Myocyte (in vitro differentiated cells): ENCODE measurements at places on chromosomes 1 and 21. TPM values are rescaled to one million over a fixed set of nuclear protein-coding genes. Genes with fewer than 3 reads are reported as not detected.
A peak's percentile ranks its signal among the peaks of the same experiment; 100 is the strongest.

- no peak for DNase-seq
Observed at GRCh38 chr1:97983126-97983525, 62.3 kb upstream of the DPYD start.

- DNase-seq = no peak
Observed at GRCh38 chr1:156097499-156098178, 15.4 kb upstream of the MEX3A start.

- no peak for DNase-seq
Observed at GRCh38 chr1:47196622-47197021, 6.8 kb upstream of the PDZK1IP1 start.

DNA sequence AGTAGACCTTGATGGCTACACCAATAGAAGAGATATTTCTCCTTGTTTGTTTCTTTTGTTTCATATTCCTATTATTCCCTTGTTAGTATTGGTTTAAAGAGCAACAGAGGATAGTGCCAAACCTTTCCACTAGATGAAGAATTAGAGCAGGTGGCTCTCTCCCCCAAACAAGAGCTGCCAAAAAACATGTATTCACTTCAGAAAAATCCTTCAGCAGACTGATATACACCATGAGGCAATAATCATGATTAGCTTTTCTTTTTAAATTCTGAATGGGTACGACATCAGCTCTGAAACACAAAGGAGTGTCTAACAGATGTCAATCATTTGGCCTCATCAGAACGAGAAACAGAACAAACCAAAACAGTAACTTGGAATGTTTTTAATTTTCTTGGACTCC, 67.3 kb upstream of the MAP10 start:
- DNase-seq = peak; percentile 53

DNA sequence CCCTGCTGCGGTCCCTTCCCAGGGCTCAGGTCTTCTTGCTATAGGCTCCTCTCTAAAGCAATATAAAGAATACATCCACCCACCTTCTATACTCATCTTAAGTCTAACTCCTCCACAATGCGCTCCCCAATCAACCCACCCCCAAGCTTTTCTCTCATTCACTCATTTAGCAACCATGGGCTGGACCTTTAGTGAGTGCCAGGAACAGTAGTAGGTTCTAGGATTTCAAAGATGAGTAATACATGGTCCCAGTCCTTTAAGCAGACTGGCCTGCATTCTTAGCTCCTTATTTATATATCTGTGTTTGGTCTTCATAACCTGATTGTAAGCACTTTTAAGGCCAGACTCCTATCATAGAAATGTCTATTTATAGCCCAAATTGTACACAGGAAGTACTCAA, 5.9 kb downstream of the CAMK1G start:
- no peak for DNase-seq

The TEDDM1 gene
- not detected in 2 replicates for total RNA-seq
